ENCODE measurements at places on chromosomes 5 and 9. TPM values are rescaled to one million over a fixed set of nuclear protein-coding genes. Genes with fewer than 3 reads are reported as not detected.

The EQTN gene
- not detected for polyA plus RNA-seq

The TNFSF15 gene
- polyA plus RNA-seq: 5.5 TPM

The CCDC183 gene
- polyA plus RNA-seq: 2.5 TPM

The LCN10 gene
- 1.2 TPM for polyA plus RNA-seq

The ANKRD18A gene
- polyA plus RNA-seq: 2.1 TPM

The F2RL1 gene
- polyA plus RNA-seq: 32.9 TPM

The GABRA6 gene
- polyA plus RNA-seq: not detected

Measured in left renal pelvis (tissue), 4 donors.